ENCODE measurements at places on chromosomes 16 and 17.

GRCh38 chr16:85126705-85127378 is 14.6 kb upstream of the CIBAR2 start:
- DNase-seq, result no peak

- no peak for DNase-seq
Measured at GRCh38 chr16:85210423-85211169, 98.3 kb upstream of the CIBAR2 start.

- DNase-seq, result no peak
Measured at GRCh38 chr16:25748092-25748654, 56.4 kb downstream of the HS3ST4 start.

DNA sequence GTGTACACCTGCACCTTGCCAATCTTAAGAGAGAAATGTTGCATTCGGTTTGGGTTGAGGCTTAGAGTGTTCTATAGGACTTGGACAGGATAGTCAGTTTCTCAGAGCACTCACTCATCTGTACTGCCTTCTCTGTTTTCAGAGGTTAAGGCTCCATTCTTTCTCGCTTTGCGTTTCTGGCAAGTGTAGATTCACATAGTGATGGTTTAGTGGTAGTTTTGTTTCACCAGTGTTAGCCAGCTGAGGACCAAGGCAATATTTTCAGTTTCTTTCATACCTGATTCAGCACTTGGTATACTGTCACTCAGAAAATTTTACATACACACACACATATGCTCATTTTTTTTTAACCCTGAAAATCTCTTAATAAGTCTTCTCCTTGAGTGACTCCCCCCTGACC is 1.3 kb downstream of the ATXN1L start:
- DNase-seq, result no peak

GRCh38 chr17:20159406-20160069 is 150.4 kb downstream of the SPECC1 start:
- DNase-seq, result no peak

GRCh38 chr16:87604634-87605111 is 2.4 kb downstream of the JPH3 start:
- DNase-seq, result no peak

DNA sequence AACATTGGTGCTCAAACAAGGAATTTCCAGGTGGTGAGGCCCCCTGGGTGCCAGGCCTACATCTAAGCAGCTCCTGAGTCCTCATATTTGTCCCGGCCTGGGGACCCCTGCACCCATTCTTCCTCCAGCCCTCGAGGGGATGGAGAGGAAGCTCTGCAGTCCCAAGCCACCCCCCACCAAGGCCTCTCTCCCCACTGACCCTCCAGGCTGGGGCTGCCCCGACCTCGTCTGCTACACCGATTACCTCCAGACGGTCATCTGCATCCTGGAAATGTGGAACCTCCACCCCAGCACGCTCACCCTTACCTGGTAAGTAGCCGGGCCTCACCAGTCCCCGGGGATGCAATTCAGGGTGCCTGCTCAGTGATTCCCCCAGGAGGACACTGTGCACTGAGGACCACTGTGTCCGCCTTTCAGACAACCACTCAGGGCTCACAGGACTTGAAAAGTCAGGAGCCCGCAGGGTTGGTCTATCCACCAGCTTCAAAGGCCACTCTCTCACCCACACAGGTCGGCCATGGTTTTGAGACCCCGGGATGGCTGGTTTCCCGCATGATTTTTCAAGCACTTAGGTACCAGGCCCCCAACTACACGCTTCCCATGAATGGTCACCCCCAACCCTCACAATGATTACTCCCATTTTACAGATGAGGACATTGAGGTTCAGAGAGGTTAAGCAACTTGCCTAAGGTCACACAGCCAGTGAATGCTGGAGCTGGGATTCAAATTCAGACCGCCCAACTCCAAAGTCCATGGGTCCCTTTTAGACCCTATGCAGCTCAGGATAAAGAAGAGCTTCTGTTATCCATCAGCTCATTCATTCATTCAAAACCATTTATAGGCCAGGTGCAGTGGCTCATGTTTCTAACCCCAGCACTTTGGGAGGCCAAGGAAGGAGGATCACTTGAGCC is 32.4 kb downstream of the IL21R start:
- no peak for DNase-seq

DNA sequence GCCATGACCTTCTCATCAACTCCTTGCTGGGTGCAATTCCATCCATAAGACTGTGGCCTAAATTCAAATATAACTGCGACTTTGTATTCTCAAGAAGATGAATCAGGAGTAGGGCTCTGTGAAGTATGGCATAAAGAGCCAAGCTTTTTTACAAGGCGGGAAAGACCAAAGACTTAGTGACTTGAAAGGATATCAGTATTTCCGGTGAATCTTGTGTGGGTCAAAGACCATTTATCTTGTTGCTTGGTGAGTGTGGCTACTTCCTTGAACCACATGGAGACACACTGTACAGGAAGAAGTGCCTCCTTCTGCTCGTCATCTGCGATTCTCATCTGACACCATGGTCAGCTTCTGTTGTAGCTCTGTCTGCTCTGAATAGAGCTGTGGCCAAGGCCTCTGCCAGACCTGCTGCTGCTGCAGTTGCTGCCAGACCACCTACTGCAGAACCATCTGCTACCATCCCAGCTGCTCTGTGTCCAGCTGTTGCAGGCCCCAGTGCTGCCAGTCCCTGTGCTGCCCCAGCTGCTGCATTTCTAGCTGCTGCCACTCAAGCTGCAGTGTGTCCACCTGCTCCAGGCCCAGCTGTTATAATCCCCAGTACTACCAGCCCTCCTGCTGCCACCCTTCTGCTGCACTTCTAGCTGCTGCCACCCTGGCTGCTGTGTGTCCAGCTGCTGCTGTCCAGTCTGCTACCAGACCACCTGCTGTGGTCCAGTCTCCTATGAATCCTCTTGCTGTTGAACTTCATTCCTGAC is 6.1 kb upstream of the KRTAP2-4 start:
- no peak for DNase-seq

- no peak for DNase-seq
Measured at GRCh38 chr17:57852955-57853328, 3.1 kb upstream of the MRPS23 start.

DNA sequence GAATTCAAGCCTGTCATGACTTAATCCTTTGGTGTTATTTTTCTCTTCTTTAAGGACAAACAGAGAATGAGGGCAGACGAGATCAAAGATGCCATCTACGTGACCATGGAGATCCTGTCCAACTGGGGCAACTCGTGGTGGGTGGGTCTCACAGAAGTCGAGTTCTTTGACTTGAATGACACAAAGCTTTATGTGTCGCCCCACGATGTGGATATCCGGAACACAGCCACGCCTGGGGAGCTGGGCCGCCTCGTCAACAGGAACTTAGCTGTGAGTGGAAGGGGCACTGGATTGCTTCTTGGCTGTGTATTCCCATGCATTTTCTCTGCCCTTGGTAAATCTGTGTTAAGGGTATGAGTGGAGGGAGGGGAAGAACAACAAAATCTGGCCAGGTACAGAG is 158.7 kb downstream of the KATNIP start:
- DNase-seq, result no peak

DNA sequence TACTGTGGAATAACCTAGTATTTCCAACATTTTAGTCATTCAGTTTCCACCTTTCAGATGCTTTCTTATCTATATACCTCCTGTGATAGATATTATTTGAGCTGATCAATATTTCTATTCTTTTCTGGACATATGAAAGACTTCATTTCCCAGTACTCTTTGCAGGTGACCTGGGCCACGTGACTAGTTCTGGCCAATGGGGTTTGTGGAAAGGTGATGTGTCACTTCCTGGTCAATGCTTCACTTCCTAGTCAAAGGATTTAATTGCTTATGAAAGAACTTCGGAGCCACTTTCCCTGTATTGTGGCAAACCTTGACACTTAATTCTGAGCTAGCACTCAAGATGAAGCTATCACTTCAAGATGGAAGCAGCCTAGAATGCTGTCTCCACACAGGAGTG is 248.9 kb upstream of the FOXF1 start:
- DNase-seq, result no peak

GRCh38 chr17:69788957-69789356 is 286.1 kb upstream of the KCNJ16 start:
- no peak for DNase-seq

DNA sequence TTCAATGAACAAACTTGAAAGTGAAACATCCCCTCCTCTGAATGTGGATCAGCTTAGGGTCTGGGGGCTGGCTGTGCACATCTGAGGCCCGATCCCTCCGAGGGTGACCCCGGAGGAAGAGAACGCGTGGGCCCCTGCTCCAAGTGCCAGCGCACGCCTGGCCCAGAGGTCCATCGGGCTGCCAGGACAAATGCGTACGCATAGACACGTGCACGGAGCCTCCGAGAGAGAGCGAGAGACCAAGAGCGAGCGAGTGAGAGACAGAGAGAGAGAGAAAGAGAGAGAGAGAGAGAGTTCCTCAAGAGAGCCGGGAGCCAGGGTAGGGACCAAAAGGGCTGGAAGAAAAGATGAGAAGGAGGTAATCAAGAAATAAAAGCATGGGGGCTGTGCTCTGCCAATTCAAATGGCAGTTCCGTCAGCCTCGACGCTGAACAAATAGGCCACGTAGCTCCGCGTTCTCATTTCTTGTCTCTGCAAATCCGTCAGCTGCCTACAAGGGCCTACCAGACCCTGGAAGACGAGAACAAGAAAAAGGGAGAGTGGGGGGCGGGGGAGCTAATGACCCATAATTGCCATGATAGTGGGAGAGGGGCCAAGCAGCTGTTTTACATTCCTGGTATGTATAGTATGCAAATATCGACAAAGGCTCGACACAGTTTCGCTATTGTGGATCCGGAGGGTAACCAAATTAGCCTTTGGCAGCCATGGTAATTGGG is 435.3 kb upstream of the ZFHX3 start:
- no peak for DNase-seq

DNA sequence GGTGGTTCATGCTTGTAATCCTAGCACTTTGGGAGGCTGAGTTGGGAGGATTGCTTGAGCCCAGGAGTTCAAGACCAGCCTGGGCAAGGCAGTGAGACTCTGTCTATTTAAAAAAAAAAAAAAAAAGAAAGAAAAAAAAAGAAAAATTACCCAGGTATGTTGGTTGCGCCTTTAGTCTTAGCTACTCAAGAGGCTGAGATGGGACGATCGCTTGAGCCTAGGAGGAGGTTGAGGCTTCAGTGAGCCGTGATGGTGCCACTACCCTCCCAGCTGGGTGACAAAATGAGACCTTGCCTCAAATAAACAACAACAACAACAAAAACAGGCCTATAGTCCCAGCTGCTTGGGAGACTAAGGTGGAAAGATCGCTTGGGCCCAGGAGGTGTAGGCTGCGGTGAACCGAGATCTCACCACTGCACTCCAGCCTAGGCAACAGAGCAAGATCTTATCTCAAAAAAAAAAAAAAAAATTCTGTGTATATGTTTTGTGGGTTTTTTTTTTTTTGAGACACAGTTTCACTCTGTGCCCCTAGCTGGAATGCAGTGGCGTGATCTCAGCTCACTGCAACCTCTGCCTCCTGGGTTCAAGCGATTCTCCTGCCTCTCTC is 12.5 kb upstream of the ANKRD40CL start:
- DNase-seq, result no peak

- DNase-seq, result no peak
Measured at GRCh38 chr16:84689111-84689510, 10.7 kb upstream of the USP10 start.

DNA sequence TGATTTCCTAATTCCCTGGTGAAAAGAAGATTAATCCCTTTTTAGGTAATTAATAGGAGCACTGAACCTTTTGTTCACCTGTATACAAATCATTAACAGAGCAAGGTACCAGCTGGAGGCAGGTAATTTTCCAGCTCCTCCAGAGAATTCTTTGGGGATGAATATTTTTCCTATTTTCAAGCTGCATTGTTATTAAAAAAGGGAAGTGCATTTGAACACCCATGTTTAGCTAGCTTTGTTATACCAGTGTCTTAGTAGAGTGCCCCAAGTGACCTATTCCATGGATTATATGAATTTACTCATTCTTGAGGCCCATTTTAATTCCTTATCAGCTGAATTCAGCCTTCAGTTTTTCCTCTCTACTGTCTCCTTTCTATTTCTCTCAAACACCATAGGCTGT is 73.2 kb upstream of the GOT2 start:
- no peak for DNase-seq

DNA sequence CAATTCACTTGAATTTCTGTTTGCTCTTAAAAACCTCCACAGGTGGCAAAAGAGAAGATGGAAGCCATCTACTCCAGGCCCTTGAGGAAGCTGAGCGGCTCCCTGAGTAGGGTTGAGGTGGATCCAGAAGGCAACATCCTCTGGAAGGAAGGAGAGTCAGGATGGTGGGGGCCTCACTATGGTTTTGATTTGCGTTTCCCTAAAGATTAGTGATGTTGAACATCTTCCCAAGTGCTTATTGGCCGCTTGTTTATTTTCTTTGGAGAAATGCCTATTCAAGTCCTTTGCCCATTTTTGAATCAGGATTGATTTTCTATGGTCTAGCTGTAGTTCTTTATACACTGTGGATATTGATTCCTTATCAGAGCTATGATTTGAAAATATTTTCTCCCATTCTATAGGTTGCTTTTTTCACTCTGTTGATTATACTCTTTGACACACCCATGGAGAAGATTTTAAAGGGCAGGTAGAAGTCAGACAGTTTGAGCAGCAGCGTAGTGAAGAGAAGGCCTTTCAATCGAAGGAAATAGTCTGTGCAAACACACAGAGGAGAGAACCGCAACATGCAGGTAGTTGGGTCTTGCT is 58.6 kb downstream of the WSB1 start:
- DNase-seq, result no peak

GRCh38 chr16:25729188-25729915 is 37.6 kb downstream of the HS3ST4 start:
- no peak for DNase-seq

DNA sequence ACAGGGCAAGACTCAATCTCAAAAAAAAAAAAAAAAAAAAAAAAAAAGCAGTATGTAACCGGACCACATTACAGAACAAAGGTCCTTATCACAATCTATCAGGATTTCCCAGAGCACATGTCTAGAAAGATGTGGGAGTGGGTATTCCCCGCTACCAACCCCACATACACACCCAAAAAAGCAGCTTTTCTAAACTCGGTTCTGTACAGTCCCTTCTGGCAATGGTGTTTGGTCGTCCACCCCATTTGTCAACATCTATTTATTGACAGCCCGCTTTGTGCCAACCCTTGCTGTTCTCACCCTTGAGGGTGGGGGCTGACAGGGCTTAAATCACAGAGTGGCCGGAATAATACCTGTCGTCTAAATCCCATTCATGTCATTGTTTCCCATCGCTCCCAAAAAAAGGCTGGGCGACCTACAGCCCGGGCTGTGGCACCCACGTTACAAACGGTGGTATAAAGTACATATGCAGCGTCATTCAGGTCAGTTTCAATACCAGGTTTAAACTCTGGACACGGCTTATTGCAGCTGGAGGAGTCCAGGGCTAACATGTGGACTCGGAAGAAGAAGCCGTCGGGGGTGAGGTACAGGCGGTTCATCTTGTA is 3.6 kb downstream of the C17orf58 start:
- no peak for DNase-seq

DNA sequence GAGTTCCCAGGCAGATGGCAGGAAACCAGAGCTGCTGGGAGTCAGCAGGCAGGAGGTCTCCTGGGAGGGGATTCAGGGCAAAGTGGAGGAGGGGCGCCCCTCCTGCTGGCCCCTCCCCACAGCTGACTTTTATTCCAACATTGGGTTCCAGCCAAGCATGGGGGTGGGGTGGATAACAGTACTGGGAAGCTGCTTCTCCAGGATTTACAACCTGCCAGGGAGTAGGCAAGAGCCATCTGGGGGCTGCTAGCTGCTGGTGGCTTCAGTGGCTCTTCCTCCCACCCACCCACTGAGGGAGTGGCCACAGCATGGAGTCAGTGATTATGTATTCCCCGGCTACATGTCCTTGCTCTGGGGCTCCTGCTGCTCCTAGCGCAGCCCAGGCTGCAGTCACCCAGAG is 36.8 kb downstream of the TMEM132E start:
- no peak for DNase-seq

Measured in activated CD4-positive, CD25-positive, alpha-beta regulatory T cell treated with anti-CD3 and anti-CD28 coated beads, Interleukin-2, amount 50 U/mL, for 16 hours (primary cell).